Left kidney (tissue), 8 donors: ENCODE measurements at places on chromosomes 1 and 21. TPM values are rescaled to one million over a fixed set of nuclear protein-coding genes. Genes with fewer than 3 reads are reported as not detected.
A peak's percentile ranks its signal among the peaks of the same experiment; 100 is the strongest.

DNA sequence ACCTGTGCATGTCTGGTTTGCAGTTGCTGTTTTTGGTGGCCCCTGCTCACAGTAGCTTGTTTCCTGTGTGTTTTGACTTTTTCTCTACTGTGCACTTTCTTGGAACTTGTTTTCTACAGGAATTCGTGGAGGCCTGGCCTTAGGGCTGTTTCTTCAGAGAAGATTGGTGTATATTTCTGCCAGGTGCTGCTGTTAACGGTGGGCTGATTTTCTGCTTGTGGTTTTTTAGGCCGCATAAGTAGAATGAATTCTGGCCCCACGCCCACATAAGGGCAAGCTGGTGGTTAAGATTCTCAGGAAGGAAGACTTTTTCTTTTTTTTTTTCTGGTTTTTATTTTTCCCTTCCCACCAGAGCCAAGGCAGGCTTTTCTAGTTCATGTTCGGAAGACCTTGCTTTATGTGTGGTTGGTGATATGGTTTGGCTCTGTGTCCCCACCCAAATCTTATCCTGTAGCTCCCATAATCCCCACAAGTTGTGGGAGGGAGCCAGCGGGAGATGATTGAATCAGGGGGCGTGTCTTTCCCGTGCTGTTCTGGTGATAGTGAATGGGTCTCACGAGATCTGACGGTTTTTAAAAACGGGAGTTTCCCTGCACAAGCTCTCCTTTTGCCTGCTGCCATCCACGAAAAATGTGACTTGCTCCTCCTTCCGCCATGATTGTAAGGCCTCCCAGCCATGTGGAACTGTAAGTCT, 71.5 kb upstream of the DISP3 start:
- DNase-seq = no peak

C1orf87 gene
- 0.28 TPM for polyA plus RNA-seq

GRCh38 chr21:14273736-14274538, 58.0 kb downstream of the RBM11 start:
- peak; percentile 17 for DNase-seq

IL22RA1 gene
- polyA plus RNA-seq = 4.0 TPM

IGSF3 gene
- polyA plus RNA-seq = 29.5 TPM

LRRC3 gene
- polyA plus RNA-seq = 4.6 TPM

- no peak for DNase-seq
These were observed 516 bp downstream of the TBX15 start for GRCh38 chr1:118987468-118988185.
